ENCODE measurements at places on chromosomes 3 and 15.

DNA sequence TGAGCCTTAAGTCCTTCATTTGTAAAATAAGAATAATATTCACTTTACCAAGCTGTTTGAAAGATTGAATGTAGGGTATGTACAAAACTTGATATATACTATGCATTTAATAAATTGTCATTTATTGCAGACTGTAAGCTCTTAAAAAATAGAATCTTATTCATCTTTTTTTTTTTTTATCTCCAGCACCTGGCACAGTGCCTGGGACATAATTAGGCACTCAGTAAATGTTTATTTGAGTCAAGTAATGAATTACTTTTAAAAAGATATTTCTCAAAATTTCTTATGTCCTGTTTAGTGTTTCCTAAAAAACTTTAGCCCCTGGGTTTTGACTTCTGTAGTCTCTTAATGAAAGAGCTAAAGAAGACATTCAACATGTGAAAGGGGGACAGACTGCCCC lies 71.7 kb downstream of the TOP2B start:
- DNase-seq: no peak

GRCh38 chr15:67839929-67840748 lies at the start of gene RNU6-1:
Gene RNU6-1, minus strand, starts transcription at chr15:67840045.
- peak; percentile 93 for DNase-seq

DNA sequence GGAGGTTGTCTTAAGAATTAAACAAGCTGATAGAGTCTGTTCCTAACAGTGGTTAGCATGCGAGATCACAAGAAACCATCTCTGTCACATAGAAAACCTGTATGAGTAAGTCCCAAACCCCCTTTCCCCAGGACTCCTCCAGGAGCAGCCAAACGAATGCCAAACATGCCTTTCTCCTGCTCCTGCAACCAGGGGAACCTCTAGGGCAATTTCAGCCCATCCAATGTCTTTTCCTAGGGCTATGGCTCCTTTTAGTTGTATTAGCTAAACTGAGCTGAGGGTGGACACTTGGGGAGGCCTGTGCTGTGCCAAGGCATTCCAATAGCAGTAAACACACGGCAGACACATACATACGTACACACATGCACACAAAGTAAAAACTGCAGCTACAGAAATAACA lies 36.5 kb upstream of the TIMP4 start:
- DNase-seq: no peak

GRCh38 chr3:58754074-58754473 lies 87.5 kb upstream of the FAM3D start:
- DNase-seq: no peak

DNA sequence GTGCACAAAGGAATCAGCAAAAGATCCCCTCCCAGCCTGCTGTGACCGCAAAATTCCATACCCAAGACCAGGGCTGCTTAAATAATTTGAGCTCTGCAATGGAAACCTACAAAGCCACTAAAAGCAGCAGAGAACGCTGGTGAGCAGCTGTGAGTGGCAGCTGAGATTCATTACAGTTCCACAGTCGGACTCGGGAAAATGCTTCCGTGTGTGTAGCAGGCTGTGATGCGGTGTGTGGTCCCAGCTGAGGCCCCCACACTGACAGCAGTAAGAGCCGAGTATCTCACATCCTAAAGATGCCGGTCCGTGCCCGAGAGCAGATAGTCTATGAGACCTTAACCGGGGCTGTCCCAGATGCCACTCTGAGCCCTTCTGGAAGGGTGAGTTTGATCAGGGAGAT lies 37.4 kb downstream of the TM2D3 start:
- DNase-seq: no peak

GRCh38 chr15:42544853-42545629 lies 3.6 kb downstream of the LRRC57 start:
- DNase-seq: no peak

- no peak for DNase-seq
Observed at GRCh38 chr3:175258763-175259162, 399.6 kb downstream of the NAALADL2 start.

GRCh38 chr3:23325466-23326065 lies 122.4 kb downstream of the UBE2E2 start:
- no peak for DNase-seq

Measured in globus pallidus (tissue), 1 donor.